Vagina (tissue), 2 donors: ENCODE measurements at places on chromosomes 16 and 17.

DNA sequence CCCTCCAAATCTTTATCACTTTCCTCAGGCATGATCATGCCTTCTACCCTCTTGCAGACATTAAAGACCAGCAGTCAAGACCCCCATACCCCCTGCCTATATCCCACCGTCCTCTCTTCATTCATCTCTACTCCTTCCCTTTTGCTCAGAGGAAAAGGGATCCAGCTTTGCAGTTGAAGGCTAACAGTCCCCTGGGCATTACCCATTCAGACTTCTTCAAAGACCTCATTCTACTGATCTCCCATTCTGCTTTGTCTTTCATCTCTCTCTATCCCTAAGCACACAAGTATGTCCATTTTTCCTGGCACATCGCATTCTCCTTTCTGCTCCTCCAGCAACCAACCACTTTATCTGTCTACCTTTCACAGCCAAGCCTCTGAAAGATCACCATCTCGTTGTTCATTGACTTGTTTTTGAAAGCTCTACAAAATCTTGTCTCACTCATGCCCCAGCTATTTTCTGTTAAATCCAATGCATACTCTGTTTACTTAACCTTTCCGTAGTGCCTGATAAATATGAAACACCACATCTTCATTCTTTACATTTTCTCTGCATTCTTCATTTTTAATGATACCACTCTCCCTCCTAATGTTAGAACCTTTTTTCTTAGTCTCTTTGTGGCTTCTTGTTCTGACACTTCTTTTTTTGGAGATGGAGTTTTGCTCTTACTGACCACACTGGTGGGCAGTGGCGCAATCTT, 14.1 kb upstream of the LCMT1 start:
- DNase-seq: no peak

DNA sequence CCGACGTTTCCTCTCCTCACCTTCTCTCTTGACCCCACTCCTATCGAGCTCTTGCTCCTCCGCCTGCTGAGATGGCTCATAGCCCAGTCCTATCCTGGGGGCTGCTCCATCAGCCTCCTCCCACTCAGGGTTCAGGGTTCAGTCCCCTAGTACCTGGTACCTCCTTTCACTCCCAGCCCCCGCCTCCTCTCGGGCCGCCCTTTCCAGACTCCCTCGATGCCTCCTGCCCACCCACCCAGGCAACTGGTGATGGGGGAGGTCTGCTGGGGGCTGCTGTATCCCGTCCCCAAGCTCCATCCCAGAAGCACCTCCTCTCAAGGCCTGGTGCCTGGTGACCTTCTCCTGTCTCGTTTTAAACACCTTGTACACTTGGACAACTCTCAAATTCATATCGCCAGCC, 93.9 kb downstream of the AMFR start:
- DNase-seq: no peak

DNA sequence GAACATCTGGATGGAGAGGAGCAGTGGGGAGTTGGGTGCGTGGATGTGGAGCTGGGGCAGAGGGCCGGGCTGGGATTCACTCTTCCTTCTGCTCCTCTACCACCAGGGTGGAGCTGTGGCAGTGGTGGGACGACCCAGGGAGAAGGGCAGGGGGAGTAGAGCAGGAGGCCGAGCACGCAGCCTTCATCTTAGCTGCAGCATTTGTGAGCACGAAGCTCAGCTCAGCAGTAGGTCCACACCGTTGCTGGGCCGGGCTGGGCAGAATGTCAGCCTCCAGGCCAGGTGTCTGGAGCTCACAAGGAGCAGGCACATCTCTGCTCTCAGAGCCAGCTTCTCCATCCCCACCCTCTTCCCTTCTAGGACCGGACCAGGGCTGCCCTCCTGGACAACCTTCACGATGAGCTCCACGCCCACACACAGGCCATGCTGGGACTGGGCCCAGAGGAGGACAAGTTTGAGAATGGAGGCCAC, 55.7 kb downstream of the OR1D5 start:
- DNase-seq: no peak

DNA sequence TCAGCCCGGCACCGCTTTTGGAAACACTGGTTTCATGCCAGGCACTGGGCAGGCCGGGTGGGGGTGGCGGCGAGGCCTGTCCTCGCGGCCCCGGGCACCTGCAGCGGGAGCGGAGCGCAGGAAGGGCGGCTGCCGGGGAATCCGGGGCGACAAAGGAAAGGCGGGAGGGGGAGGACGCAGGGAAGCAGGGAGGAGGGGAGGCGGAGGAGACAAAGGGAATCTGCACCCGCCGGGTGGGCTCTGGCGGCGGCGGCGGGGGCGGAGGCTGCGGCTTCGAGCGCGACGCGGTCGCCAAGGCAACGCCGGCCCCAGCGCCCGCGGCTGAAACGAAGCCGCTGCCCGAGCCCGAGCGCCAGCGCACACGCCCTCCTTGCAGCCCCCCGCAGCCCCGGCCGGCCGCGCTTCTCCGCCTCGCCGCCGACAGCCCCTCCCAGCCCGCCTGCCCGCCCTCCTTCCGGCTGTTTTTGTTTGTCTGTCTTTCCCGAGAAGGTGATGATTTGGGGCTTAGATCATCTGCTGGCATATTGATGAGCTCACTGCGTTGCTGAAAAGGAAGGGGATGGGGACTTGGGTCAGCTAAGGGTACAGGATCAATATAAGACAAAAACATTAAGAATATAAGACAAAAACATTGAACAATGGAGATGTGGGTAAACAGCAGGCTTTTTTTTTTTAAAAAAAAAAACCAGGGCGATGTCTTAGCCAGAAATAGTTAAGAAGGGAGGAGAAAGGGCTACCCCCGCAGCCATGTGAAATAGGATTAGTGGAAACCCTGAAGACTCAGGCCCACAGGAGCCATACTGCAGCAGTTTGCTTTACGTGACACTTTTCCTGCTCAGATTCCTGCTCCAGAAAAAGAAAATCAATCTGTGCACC, 32.7 kb downstream of the CDK5R1 start:
- DNase-seq: no peak

DNA sequence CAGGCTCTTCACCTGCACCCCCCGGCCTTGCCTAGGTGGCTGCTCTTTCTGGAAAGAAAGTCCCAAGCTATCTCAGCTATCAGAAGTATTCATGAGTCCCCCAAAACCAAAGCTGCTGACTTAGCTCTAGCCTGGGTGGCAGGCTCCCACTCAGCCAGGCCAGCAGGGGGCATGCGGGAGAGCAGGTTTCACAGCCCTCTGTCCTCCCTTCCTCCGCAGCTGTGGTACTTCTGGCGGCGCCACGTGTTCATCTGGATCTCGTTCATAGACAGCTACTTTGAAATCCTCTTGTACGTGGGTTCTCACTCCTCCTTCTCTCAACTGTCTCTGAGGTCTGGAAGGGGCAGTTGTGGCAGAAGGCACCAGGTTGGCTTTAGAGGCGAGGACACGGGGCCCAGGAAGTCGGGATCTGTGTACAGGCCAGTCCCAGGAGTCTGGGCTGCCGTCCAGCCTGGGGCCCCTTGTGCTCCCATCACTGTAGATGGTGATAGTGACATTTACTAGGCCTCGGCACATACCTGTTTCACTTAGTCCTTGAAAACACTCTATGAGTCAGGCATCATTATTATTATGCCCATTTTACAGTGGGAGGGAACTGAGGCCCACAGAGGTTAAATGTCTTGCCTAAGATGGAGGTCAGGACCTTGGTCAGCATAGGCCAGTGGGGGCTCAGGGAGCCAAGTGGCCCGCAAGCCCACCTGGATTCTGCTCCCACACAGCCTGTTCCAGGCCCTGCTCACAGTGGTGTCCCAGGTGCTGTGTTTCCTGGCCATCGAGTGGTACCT, 12.9 kb downstream of the TRPV2 start:
- DNase-seq: no peak

DNA sequence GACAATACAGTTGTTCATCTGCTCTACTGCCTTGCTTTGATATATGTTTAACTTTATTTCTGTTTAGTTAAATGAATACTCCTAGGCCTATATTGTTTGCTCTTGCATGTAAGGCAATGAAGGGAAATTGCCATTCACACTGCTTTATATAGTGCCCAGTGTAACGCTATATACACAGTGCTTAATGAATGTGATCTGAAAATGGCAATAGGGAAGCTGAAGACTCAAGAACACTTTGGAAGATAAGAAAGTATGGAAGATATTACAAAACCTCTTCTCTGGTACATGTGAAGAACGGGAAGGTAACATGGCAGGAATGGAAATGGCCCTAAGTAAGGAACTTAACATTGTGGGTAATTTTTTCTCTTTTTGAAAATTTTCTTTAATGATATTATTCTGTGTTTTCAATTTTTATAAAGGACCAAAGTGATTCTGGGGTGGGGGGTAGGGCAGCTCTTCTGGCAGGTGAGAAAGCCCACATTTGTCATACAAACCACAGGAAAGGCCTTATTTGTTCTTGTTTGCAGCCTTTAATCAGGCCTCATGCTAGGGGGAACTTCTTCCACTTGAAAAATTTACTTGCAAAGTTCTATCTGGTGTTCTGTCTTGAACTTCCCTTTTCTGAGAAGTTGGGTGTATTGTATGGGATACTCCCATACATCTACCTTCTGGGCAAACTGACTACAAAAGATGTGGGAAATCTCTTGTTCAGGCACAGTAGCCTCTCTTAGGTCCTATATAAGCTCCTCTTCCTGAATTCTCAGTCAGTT, 100.8 kb upstream of the CORO6 start:
- no peak for DNase-seq

- no peak for DNase-seq
Measured at GRCh38 chr17:54950116-54950515, 18.3 kb downstream of the COX11 start.

- DNase-seq: no peak
Measured at GRCh38 chr17:27571563-27572352, 59.2 kb upstream of the LGALS9 start.

- DNase-seq: no peak
Measured at GRCh38 chr17:82553210-82553930, 33.8 kb downstream of the FOXK2 start.

DNA sequence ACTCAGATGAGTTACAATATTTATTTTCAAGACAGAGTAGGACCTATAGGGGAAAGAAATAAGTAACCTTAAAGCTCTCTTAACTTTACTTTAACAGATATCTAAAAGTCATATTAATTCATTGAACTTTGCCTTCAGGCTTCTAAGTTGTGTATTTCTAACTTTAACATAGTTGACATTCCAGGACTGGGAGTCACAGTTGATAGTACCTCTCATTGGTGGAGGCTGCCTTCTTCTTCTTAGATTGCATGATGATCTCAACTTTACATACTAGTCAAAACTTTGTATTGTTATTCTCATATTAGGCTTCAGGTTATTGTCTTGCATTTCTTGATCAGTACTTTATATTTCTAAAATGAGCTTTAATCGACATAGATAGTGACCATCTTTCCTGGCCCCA, 350.1 kb upstream of the KIF2B start:
- no peak for DNase-seq

DNA sequence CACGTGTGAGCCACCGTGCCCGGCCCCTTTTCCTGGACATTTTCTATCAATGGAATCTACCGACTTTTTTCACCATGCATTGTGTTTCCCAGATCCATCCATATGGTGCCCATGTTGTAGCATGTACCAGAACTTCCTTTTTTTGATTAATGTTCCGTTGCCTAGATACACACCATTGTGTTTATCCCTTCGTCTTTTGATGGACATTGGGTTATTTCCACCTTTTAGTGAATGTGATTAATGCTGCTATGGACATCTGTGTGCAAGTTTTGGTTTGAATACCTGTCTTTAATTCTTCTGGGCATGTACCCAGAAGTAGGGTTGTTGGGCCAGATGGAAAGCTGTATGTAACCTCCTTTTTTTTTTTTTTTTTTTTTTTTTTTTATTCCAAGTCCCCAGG, 79.8 kb downstream of the NT5M start:
- DNase-seq: no peak
